LoVo (cell line): ENCODE measurements at places on chromosomes 3 and 15.

- DNase-seq: no peak
Observed at GRCh38 chr15:66611257-66612053, 45.7 kb upstream of the LCTL start.

GRCh38 chr15:67745073-67746006, 80.0 kb upstream of the SKOR1 start:
- no peak for DNase-seq

DNA sequence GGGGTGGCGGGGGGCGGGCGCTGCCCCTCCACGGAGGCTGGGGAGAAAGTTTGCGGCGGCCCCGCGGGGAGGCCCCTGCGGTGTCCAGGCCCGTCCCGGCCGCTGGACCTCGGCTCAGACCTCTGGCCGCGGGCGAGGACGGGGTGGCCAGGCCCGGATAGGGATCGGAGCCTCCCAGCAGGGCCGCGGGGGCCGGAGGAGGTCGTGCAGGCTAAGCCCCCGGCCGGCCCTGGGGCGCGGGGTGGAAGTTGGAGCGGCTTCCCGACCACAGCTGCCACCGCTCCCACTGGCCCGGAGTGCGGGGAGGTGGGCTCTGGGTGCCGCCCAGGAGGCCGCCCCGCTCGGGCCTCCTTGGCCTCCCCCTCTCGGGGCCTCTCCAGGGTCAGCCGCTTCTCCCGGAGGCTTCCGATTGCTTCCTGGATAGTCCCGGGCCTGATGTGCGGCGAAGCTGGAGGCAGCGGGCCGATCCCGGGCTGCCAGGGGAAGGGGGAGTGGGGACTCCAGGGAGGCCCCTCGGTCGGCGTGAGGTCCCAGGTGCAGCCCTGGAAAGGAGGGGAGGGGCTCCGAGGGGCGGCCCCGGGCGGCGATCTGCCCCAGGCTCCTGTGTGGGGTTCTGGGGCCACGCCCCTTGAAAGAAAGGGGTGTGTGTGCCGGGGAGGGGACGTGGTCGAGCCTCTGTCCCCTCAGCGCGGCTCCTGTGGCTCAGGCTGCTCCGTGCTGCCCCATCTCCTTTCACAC, 907 bp downstream of the PLXNA1 start:
- no peak for DNase-seq

GRCh38 chr3:171383206-171384018, 76.8 kb downstream of the TNIK start:
- DNase-seq: no peak

- DNase-seq: no peak
Observed at GRCh38 chr3:176734146-176734545, 463.1 kb downstream of the TBL1XR1 start.

DNA sequence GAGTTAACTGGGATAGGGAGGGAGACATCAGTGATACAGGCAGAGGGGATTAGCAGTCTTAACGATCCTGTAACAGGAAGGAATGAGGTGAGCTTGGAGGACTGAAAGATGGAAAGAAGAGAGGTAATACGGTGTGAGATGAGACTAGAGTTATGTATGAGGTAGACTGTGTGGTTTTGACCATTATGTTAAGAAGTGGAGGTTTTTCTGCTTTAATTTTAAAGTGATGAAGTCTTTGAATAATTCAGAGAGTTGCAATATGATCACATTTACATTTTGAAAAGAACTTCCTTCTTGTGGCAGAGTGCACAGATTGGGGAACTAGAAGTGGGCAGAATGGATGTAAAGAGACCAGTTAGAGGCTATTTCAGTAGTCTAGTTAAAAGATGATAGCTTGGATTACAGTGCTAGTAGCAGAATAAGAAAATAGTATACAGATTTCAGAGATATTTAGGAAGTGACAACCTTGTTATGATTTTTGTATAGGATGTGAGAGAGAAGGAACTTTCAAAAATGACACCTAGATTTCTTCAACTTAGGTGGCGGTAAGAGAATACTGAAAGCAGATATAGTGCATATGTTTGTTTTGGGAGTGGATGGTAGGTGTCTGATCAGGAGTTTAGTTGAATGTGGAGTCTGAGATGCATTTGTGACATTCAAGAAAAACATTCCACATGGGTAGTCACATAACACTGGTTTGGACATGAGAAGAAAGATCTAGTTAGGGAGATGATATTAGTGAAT, 40.5 kb downstream of the STT3B start:
- no peak for DNase-seq

DNA sequence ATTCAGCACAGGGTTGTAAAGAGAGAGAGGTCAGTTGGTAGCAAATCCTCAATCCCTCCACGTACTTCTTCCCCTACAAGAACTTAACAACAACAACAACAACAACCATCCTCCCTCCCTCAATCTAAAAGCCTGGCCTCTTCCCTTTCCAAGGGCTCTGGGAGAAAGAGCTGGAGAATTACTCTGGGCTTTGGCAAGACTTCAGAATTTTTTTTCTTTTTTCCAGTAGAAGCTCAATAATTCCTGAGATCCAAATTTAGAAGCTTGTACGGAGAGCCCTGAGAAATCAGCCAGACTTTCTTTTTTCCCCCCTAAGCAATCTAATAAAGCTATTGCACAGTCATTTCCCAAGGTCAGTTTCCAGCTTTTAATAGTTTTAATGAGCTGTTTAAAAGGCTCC, 95.8 kb upstream of the CACNA2D3 start:
- no peak for DNase-seq

GRCh38 chr3:181567311-181568075, 144.2 kb upstream of the SOX2 start:
- no peak for DNase-seq

DNA sequence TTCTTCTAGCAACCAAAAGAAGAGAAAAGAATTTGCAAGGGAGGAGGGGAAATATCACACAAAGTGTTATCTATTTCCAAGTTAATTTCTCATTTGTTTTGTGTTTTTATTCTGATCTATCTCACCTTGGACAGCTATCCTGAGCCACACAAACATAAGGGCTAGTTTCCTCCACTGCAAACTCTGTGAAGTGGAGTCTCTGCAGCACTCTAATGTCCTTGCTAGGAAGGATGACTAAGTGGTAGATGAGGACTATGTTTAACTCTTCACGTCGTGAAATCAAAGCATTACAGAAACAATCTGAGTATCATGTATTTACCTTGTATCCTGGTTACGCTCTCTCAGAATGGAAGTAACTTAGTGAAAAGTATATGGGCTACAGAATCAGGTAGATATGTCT, 33.9 kb upstream of the CHRM5 start:
- no peak for DNase-seq
